Daoy (cell line): ENCODE measurements at places on chromosomes 7 and 10.

DNA sequence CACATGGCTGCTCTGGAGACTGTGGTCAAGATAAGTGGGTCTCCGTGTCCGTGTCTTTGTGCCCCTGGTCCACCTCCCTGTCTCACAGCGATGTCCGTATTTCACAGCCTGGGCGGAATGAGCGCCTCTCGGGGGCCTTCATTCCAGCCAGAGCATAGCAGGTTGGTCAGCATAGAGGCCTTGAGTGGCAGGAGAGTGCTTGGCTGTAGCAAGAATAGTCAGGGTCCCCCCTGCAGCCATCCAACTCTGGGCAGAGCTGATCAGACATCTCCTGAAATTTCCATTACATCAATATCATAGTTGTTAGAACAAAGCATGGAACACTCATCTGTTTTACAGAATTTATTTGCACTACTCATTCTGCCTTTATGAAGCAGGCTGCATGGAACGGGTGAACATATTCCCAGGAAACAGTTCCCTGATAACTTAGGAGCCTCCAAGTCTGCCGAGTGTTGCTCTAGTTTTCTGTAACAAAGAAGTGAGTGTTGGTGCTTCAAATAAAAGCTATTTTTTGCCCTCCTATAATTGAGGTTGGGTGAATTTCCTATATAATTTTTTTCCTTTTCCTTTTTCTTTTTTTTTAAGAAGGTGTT lies 255.3 kb downstream of the INHBA start:
- no peak for DNase-seq

DNA sequence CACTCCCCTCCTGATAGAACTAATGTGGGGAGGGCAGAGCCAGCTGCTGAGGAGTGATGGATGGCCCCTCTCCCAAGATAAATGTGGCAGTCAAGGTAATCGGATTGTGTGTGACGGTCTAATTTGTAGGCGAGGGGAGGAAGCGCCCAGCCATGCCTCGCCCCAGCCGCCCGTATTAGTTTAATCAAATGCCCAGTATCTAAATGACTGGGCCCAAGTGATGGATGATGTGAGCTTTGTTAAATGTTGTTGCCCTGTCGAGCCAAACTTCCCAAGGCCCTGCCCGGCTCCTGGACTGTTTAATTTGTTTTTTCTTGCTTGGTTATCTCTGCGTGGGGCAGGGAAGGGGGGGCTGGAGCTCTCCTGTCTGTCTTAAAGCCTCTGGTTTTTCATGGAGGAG lies 88.4 kb upstream of the PPIF start:
- no peak for DNase-seq

GRCh38 chr10:95920798-95921426 lies 13.1 kb downstream of the CC2D2B start:
- DNase-seq, result no peak

DNA sequence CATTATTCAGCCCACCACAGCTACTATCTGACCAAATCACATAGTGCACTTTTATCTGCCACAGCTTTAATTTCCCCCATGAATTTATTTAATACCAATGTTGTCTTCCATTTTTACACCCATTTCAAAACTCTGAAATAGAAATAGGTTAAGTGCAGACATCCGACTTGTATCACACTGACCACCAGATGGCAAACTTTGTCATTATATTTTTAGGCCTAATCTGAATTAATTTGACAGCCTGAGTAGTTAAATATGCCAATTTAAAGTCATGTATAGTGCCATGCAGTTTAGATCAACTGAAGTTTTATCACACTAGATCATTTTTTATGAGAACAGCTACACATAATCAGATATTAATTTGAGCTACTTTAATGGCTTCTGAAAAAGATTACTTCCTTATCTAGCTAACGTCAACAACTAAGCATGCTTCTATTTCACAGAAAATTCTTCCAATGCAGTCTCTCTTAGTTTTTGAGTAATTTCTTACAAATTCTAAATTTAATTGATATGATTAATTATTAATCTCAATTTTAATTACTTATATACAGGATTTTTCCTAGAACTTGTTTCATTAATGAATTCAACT lies 566.4 kb downstream of the GFRA1 start:
- peak; percentile 3 for DNase-seq

GRCh38 chr7:36245684-36246299 lies 92.7 kb downstream of the EEPD1 start:
- no peak for DNase-seq

GRCh38 chr7:66950763-66951162 lies 29.7 kb downstream of the TMEM248 start:
- DNase-seq, result peak; percentile 88

- peak; percentile 27 for DNase-seq
Measured at GRCh38 chr10:14879124-14879927, 660 bp downstream of the SUV39H2 start.

DNA sequence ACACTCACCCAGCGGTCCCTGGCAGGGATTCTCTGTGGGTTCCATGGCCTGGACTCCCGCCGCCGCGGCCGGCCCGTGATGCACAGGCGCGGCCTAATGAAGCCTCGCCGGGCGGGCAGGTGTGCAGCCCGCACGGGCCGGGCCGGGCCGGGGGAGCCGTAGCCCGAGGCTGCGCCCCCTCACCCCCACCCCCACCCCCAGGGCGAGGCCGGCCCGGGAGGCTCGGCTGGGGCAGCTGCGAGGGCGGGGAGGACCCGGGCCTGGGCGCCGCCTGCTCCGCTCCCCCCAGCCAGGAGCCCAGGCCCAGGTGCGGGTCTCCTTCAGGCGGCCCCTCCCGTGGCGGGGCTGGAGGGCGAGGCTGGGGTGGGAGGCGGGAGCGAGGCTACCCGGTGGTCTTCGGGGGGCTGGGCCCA lies at the start of gene NOBOX:
NOBOX (minus strand) TSS at position 45 of the 413 bp plus-strand sequence.
- no peak for DNase-seq

GRCh38 chr10:119251315-119251708 lies 43.9 kb downstream of the GRK5 start:
- DNase-seq, result peak; percentile 62

DNA sequence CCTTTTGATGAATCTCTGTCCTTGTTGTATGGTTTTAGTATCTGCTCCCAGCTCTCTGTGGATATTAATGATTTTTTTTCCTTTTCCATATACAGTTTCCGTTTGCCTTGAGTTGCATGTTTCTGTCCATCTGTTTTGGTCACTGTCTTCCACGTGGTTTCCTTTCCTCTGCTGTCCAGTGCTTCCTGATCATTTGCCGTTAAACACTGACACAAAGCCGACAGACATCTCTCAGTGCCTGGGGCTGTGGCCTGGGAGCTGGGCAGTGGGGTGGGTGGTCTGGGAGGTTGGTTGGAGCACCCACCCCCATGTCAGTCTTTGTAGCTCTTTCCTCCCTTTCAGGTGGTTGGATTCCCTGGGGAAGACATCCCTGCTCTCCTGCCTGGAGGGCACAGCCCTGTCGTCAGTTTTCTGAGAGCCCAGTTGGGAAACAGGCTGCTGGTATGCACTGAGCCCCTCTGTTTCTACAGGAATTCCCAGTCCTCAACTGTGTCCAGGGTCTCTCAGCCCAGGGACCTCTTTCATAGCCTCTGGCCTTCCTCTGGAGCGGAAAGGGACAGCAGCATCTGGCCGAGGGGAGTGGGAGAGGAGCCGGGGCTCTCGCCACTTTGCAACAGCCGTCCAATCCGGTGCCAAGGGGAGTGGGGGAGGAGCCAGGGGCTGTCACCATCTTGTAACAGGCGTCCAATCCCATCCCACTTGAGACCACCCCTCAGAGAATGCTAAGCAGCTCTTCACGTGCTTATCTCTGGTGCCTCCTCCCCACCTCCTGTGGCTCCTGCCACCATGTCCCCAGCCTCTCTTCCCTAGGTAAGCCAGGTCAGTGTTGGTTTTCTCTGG lies 26.7 kb upstream of the MKI67 start:
- no peak for DNase-seq

GRCh38 chr10:8331896-8332729 lies 277.6 kb downstream of the GATA3 start:
- peak; percentile 78 for DNase-seq

DNA sequence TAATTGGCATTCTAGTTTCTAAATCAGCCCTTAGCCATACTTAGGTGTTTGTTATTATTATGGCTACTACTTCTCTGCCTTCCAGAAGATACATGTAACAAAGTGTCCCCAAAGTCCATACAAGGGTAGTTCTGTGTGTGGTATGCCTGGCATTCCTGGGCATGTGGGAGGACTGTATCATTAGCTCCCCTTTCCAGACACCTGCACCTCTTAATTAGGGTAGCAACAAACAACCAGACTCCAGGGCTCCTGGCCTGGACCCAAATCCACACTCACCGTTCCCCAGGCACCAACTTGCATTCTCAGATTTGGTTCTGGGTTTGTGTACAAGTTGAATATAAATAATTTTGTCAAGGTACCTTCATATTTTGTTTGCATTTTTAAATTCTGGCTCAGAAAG lies 15.5 kb upstream of the CALD1 start:
- no peak for DNase-seq

DNA sequence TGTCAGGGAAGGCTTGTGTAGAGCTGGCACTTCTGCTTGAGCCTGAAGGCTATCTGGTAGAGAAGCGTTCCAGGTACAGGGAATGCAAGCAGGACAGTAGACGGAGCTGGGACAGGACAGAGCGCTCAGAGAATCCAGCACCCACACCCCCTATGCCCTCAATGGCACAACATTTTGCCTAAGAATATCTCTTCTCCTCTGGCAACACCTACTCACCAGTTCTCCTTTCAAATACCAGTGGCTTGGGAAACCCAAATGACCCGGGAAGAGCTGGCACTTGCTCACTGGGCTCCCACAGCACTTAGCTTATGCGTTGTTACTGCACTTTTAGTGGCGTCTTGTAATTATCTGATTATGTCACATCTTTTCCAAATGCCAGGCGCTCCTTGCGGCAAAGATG lies 118.6 kb downstream of the RNF216 start:
- DNase-seq, result no peak

DNA sequence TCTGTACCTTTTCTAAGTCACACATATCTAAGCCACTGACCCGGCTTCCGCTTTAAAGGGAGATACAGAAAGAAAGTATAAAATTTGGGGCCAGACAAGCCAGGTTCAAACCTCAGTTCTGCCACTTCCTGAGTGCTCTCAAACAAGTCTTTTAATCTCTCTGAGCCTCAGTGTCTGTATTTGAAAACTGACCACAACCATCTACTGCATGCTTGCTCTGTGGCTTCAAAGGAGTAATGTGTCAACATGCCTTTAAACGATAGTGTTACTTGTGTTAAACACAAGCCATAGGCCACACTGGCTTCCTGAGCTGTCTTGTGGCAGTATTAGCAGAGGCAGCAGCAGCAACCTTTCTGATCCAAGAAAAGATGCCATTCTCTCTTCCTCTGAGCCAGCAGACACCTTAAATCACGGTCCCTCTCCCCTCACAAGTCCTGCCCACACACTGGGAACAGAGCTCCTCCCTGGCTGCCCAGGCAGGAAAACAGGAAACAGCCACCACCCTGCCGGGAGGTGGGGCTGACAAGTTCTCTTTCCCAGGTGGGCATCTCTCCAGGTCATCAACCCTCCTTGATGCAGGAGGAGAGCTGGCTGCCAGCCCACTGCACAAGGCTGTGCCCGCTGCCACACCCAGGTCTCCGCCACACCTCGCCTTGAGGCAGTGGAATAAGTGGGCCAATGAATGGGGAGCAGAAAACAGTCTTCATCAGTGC lies 10.7 kb downstream of the HIP1 start:
- peak; percentile 42 for DNase-seq

DNA sequence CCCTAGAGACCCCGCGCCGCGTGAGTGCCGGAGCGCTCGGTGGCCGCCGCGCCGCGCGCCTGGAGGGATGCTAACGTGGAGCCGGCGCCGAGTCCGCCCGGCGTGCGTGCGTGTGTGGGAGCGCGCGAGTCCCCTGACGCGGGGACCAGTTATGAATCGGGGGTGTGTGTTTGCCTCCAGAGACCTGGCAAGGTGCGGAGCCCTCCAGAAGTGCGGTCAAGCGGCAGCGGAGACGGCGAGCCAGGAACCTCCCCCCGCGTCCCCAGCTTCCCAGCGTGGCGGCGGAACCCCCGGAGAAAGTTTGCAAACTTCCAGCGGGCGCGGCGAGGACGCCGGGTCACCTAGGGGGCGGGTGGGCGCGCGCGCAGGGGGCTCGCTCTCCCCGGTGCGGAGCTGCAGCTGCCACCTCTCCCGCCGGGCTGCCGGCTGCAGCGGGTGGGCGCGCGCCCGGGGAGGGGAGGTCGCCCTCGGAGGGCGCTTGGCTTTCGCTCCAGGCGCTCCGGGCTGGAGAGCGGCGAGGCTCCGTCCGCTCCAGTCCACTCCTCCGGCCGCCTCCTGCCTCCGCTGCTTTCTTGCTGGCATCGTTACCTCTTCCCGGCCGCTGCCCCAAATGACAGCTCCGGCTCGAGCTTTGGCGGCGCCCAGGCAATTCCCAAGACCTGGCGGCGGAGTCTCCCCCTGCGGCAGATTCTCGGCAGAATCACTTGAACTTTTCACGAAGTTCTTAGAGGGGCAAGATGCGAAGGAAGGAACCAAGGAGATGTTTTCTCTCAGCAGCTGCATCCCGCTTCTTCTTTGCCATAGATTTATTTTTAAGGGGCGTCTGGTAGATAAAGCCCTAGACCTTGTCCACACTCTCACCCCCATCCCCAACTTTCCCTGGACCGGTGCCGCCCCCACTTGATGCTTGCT lies 2.3 kb upstream of the CREB5 start:
- DNase-seq, result peak; percentile 78

DNA sequence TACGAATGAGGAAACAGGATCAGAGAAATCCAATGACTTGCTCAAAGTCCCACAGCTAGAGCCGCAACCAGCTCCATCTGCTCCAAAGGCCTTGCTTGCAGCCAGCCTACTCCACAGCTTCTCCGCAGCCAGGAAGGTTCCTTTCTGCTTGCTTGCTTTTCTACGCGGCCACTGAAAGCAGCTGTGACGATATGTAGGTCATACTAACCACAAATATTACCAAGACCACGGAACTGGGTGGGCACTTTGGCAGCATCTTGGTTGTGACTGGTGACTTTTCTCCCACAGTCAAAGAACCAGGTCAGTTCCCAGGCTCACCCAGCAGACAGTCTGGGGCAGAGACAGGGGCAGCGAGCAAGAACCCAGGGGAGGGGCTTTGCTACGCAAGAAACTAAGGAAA lies 86.4 kb downstream of the FAM53B start:
- no peak for DNase-seq

- no peak for DNase-seq
Measured at GRCh38 chr10:77888356-77888703, 38.2 kb downstream of the DLG5 start.

- peak; percentile 69 for DNase-seq
Measured at GRCh38 chr7:39754326-39755120, 131.2 kb downstream of the RALA start.

DNA sequence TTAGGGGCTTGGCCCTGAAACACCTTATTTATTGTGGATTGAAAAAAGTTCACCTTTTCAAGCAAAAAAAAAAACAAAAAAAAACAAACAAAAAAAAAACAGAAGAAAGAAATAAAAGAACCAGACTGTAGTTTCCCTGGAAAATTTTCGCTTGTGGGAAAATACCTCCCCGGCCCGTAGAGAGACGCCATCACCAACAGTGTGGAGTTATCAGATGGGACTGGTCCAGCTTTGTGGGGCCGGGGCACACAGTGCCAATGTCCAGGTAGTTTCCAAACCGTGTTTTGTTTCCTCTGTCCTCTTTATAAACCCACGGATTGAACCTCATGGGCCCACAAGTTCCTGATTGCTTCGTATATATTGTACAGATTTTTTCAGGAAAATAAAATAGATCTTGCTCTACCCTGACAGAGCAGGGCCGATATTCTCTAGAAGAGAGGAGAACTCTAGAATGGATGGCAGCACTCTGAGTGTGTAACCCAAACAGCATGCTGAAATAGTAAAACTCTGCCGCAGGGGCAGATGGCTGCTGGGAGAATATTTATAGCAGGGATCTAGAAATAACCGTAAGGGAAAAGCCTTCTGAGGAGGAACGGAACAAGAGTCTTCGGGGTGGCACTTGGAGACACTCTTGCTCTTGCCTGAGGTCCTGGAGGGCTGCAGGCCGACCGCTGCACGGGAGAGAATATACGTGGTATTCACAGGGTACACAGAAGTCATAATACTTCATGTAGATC lies 241.0 kb downstream of the FRMD4A start:
- DNase-seq, result no peak
